ENCODE measurements at places on chromosomes 2 and 18.

DNA sequence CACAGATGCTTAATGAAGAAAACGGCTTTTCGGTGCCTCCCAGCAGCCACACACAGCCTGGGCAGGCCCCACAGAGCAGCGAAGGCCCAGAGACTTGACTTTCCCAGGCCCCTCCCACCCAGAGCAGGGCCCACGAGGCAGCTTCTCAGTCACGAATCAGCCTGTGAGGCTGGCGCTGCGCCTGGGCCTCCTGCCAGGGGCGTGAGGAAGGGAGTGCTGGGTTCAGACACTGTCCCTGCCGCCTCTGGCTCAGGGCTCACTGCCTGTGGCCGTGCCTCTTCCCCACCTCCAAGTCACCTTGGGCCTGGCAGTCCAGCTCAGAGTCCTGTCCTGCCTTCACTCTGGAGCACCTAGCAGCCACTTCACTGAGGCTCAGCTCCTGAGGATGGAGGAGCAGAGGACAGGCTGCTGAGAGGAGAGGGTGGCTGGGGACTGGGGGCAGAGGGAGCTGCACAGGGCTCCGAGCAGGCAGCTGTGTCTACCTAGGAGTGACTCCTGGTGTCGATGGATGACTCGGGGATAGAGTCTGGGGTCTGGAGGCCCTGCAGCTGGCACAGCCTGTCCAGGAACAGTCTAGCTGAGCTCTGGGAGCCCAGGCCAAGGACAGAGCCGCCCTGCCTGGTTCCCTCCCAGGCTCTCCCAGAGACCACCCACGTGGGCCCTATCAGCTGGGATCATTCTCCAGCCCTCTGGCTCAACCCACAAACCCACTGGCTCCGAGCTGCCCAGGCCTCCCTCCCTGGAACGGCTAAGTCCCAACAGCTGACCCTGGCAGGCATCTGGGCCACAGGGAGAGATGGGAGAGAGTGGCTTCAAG, 36.4 kb upstream of the FOSL2 start:
- peak; percentile 89 for DNase-seq

- no peak for DNase-seq
These were observed 54.8 kb upstream of the CCDC68 start for GRCh38 chr18:55014095-55014494.

- no peak for DNase-seq
These were observed 40.7 kb downstream of the VIT start for GRCh38 chr2:36737131-36737750.

DNA sequence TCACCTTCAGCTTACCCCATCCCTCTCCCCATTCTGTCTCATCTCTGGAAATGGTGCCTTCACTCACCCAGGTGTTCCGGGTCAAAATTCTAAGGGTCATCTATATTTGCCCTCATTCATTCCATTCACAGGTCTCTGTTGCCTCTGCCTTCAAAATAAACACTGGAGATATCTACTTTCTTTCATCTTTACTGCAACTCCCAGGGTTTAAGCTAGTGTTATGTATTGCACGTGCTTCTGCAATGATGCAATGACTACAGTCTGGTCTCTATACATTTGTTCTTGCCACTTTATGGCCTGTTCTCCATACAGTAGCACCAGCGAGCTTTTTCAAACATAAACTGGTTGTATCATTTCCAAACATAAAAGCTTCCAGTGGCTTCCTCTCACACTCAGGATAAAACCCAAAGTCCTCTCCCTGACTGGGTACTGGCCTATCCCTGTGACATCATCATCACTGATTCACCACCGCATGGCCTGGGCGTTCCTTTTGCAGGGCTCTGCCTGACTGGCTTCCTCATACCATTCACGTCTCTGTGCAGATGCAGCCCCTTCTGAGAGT, 14.3 kb downstream of the DSG2 start:
- peak; percentile 73 for DNase-seq

- DNase-seq, result peak; percentile 32
These were observed 479 bp downstream of the RAB11FIP5 start for GRCh38 chr2:73112026-73112912.

- DNase-seq, result no peak
These were observed 466.0 kb downstream of the PTH2R start for GRCh38 chr2:208872591-208872990.

- no peak for DNase-seq
These were observed 24.5 kb downstream of the ELAC1 start for GRCh38 chr18:50992351-50992762.

DNA sequence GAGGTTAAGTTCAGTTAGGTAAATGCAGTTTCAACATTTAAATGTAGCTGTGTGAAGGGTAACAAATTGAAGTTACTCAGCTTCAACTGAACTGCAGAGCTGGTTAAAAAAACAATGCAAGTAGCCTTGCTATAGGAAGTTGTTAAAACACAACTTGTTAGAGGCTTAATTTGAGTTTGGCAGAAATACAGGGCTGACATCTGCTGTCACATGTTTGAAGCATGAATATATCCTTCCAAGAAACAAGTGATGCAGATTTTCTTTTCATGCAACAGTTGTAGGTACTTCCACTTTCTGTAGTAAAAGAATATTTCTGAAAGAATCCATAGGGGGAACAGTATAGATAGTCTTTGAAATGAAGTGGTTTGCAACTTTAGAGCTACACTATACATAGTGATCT, 208.7 kb upstream of the RASGRP3 start:
- DNase-seq, result peak; percentile 77

DNA sequence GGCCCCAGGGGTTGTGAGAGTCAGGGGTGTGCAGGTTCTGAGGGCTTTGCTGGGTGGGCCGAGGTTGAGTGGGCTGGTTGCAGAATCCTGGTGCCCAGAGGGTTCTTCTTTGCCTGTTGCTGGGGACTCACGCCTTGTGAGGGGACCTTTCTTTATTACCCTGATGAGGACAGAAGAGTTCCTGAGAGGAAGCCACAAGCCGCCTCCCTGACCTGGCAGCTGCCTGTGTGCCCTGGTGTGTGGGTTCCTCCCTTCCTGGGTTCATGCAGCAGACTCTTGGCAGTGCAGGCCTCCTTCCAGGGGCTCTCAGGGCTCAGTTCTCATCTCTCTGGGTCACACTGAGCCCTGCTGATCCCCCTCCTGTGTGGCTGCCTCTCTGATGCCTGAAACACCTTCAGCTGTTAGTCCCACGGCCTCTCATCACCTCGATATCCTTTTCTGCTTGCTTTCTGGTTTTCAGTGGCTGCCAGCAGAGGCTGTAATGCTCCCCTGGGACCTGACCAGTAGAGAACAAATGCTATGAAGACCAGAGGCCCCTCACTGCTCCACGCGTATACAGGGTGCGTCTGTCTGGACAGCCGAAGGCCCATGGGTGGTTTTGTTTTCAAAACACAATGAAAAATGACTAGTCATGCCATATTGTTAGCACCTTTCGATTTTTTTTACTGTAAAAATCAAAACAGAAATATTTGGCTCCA, 191.3 kb downstream of the AGAP1 start:
- no peak for DNase-seq

DNA sequence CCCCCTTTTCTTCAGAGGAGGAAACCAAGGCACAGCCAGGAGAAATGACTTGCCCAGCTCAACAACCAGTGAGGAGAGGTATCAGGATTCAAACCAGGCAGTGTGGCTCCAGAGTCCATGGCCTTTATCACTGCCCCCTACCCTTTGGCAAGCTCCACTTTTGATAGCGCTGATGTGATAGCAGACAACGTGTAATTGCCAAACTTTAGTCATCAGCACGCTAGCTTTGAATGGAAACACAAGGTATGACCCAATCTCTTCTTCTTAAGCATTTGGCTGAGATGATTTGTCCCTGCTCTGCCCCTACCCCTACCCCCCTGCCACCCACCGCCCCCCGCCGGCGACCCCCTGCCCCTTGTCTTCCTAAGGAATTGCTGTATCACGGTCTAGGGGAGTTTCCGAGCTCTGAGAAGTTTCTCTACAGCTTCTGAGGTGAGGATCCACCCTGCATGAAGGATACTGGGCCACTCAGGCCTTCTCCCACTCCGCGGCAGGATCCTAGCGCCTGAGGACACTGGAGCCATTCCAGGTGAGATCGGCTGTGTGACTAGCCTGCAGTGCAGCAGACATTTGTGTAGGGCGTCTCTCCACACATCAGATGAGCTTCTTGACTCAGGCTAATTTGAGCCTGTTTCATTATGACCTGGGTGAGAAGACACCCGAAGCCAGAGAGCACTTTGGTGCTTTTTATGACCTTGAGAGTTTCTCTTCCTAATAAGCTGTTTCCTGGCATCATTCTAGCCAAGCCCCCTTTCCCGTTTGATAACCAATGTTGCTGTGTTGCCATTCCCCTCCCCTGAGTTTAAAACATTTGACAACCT, 75.1 kb upstream of the MAP4K4 start:
- no peak for DNase-seq

DNA sequence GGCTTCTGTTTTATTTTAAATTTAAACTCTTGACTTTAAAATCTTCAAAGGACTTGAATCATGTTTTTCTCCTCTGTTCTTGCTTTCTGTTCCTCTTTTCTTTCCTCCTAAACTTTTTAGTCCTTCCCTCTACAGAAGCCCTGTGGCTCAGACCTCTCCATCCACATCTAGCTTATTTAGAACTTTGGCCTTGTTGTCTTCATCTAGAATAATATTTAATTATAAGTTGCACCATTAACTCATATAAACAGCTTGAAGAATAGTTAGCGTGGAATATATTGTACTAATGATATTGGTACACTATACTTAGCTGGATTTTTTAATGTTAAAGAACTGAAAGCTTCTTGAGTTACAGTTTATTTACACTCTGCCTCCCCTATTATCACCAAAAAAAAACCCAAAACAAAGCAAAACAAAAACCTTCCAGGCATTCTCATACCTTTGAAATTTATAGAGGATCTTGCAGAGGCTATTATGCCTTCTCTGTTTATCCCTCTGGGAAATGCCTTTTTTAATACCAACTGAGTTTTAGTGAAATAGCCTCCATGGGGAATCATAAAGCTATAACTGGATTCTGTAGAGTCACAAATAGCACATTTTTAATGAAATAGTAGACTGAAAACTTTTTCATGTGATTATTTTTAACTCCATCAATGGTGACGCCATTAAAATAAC, 9.2 kb upstream of the CCDC141 start:
- no peak for DNase-seq

GRCh38 chr2:28352610-28353195, 40.0 kb upstream of the FOSL2 start:
- no peak for DNase-seq

DNA sequence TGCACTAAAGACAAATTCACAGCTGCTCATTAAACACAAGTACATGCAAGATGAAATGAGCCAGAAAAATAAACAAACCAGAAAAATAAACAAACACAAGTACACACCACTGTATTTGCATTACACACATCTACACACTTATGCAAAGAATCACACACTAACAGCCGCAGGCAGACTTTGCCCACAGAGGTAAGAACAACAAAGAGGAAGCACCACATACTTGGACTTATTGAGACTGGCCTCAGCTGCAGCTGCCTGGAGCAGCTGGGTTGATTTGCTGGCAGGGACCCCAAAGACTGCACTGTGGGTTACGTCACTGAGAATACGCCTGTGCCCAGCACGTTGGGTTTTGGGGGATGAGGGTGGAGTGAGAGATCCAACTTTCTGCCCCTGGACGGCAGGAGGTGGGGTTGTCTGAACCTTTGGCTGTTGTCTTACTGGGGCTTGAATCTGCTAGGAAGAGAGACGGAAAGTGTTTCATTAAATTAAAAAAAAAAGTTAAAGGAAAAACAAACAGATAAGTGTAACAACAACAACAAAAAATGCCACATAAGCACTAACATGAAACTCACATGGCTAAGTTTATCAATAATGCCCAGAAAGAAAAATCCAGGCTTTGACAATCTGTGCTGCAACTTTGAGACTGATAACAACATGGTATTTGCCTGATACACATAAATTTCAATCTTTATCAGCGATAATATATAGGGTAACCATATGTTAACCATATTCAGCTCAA, 71.9 kb upstream of the NFU1 start:
- DNase-seq, result peak; percentile 13

GRCh38 chr2:23533338-23533695, 148.3 kb downstream of the KLHL29 start:
- DNase-seq, result no peak

- DNase-seq, result peak; percentile 6
These were observed 98.7 kb upstream of the POU3F3 start for GRCh38 chr2:104755026-104755878.

- DNase-seq, result no peak
These were observed 102.1 kb upstream of the DLX2 start for GRCh38 chr2:172204762-172205161.

DNA sequence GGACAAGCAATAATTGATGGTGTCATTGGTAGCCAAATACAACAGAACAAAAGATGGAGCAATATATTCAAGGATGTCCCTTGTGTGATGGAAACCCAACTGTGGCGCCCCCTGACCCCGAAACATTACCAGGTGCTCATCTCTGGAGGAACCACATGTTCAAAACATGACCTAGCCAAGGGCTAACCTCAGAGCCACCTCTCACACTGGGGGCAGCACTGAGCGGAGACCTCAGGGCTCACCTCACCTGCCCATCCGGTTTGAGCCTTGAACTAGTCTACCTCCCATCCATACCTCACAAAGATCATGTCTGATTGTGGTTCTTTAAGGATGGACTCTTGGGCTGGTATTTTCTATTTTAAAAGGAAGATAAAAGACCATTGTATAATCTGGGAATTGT, 314.4 kb upstream of the CDH7 start:
- DNase-seq, result no peak

- DNase-seq, result no peak
These were observed 351.6 kb downstream of the PTPRM start for GRCh38 chr18:7918701-7919100.

- DNase-seq, result no peak
These were observed 12.8 kb downstream of the PSMD1 start for GRCh38 chr2:231069379-231070054.

DNA sequence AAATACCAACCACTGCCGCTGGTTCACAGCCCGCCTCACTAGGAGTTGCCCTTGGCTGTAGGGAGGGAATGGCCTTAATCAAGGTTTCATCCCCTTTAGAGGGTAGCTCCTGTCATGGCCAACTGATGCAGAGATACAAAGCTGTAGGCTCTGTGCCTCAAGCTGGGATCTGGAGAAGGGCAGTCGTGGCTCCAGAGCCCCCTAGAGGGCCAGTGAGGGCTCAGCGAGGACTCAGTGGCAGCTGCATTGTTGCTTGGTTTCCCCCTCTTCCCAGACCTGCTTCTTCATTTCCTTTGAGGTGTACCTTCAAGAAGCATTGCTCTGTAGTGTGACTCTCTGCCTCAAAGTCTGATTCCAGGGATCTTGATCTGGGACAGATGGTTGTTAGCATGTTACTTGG, 302.1 kb downstream of the LPIN1 start:
- DNase-seq, result no peak

DNA sequence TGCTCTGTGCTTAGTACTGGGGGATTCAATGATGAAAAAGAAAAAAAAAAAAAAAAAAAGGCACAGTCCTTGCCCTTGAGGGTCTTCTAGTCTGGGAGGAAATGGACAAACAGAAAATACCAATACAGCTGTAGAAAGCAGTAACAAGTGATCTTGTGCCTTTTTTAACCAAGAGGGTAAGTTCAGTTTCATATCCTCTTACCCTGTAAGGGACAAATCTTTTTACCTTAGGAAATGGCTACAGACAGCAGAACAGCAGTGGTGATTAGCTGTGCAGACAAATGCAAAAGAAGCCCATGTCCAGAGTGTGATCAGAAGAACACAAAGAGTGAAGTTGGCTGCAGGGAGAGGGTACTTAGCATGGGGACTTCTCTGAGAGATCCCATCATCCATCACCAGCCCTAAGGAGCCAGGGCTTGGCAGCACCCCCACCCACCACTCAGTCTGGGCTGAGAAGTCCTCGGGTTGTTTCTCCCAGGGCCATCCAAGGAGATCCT, 102.9 kb downstream of the ALPK2 start:
- DNase-seq, result no peak

- no peak for DNase-seq
These were observed 26.3 kb downstream of the ERLEC1 start for GRCh38 chr2:53813151-53813550.
